ENCODE measurements at places on chromosomes 11 and 22.

DNA sequence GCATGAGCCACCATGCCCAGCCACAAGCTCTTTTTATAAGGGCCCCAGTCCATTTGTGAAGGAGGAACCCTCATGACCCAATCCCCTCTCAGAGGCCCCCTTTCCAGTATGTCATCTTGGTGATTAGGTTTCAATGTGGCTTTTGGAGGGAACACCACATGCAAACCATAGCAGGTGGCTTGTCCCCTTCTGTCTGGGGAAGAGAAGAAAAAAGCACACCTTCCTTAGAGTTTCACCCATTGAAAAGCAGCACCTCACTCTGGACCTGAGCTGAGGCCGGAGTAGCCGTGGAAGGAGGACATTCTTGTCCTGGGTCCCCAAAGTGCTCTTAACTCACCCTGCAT is 25.4 kb downstream of the NEAT1 start:
- DNase-seq, result no peak

- no peak for DNase-seq
Measured at GRCh38 chr22:24099071-24099470, 82.2 kb upstream of the SUSD2 start.

GRCh38 chr22:32682990-32683389 is 118.5 kb upstream of the TIMP3 start:
- DNase-seq, result no peak

DNA sequence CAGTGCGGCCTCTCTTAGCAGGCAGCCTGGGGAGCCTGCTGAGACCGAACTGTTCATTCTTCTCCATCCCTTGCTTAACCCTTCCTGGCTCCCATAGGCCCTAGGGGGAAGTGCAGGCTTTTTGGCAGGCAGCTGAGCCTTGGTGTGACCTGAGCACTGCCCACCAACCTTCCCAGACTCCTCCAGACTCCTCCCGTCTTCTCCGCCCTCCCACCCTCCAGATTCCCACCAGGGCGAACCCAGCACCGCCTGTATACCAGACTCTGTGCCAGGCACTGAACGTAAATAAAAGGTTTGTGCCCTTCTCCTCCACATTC is 7.9 kb downstream of the RELT start:
- DNase-seq, result no peak

- DNase-seq, result no peak
Measured at GRCh38 chr11:79242616-79243015, 198.2 kb downstream of the TENM4 start.

Data from A549 (cell line).